ENCODE measurements at places on chromosomes 6 and 20. TPM values are rescaled to one million over a fixed set of nuclear protein-coding genes. Genes with fewer than 3 reads are reported as not detected.

The CYP39A1 gene
- 7.1 TPM for total RNA-seq

The LY6G6F gene
- total RNA-seq: not detected

The THEMIS gene
- not detected for total RNA-seq

The CTAGE9 gene
- total RNA-seq: not detected

The PPP1R16B gene
- total RNA-seq: 1.6 TPM

The LHFPL5 gene
- not detected for total RNA-seq

The PRSS35 gene
- 4.5 TPM for total RNA-seq

- H3K27me3 ChIP-seq: no peaks in the 10 kb centered on the region
- H3K27ac ChIP-seq: no peak overlapping the region
- no peaks in the 10 kb centered on the region for H3K36me3 ChIP-seq
- no peak overlapping the region for H3K4me3 ChIP-seq
These were observed 65.8 kb downstream of the RSPH3 start for GRCh38 chr6:158934157-158934556.

DNA sequence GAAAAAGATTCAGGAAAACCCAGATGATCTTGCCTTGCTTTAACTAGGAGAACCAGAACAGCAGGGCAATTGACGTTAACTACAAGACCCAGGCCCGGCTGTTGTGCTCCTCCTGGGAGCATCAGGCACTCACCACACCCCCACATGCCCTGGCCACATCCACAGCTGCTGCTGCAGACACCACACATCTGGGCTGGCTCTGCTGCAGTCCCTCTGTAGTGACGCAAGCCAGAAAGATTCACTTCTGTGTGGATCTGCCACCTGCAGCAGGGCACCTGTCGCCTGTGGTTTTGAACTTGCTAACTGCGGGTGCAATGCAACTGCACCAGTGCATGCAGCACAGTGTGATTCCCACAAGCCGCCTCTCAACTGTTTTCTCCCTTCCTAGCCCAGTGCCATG, 228.8 kb downstream of the SYNDIG1 start:
- H3K4me3 ChIP-seq: no peak overlapping the region
- no peak for DNase-seq
- no peaks in the 10 kb centered on the region for H3K4me1 ChIP-seq
- H3K27me3 ChIP-seq: no peaks in the 10 kb centered on the region
- no peak overlapping the region for H3K27ac ChIP-seq
- H3K36me3 ChIP-seq: no peaks in the 10 kb centered on the region

DNA sequence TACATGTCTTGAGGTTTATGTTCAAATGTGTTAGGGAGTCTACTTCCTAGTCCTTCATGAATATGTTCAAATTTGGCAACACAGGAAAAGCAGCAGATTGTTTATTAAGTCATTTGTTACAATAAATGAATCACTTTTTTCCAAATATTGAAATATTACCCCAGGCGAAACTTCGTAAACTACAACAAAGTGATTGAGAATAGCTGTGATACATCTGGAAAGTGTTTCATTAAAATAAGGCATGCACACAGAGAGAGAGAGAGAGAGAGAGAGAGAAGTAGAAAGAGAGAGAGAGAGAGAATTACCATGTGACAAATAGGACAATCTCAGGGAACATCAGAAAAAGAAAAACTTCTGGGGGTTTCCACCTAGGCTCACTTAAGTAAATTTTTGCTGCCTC, 363.1 kb upstream of the PTCHD4 start:
- H3K4me1 ChIP-seq: no peaks in the 10 kb centered on the region
- no peak overlapping the region for H3K4me3 ChIP-seq
- no peak overlapping the region for H3K27ac ChIP-seq
- DNase-seq: no peak
- no peaks in the 10 kb centered on the region for H3K36me3 ChIP-seq

DNA sequence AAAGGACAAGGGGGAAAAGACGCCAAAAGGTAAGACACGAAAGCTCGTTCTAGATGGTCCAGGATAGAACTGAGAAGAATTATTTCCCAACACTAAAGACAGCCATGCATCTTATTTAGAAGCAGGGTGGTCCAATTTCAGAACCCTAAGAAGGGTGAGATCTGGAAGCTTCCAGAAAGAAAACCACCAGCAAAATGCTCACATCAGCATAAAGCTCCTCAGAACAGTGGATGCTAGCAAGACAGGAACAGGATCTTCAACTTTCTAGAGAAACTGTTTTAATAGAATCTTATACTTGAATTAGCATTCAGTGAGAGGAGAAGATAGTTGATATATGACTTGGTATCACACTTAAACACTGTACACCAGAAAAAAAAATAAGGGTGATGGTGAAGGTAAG, 101.5 kb downstream of the ZFP64 start:
- no peak for DNase-seq
- no peak overlapping the region for H3K4me3 ChIP-seq
- H3K27me3 ChIP-seq: no peaks in the 10 kb centered on the region
- H3K36me3 ChIP-seq: peaks cover 14% of the 10 kb centered on the region
- H3K4me1 ChIP-seq: no peaks in the 10 kb centered on the region
- no peak overlapping the region for H3K27ac ChIP-seq

GRCh38 chr6:23145781-23146180, 576.4 kb downstream of the HDGFL1 start:
- peak; percentile 7 for DNase-seq
- no peaks in the 10 kb centered on the region for H3K27me3 ChIP-seq
- H3K4me1 ChIP-seq: peaks cover 8% of the 10 kb centered on the region

- no peaks in the 10 kb centered on the region for H3K27me3 ChIP-seq
- H3K4me3 ChIP-seq: no peak overlapping the region
- H3K36me3 ChIP-seq: no peaks in the 10 kb centered on the region
- no peak overlapping the region for H3K27ac ChIP-seq
These were observed 4.3 kb downstream of the MTG2 start for GRCh38 chr20:62186887-62187866.

GRCh38 chr20:31859998-31860380, 10.3 kb downstream of the DUSP15 start:
- no peak for DNase-seq
- H3K27me3 ChIP-seq: peaks cover 6% of the 10 kb centered on the region
- H3K36me3 ChIP-seq: no peaks in the 10 kb centered on the region
- H3K4me3 ChIP-seq: peak overlapping the region; percentile 83
- peaks cover 11% of the 10 kb centered on the region for H3K4me1 ChIP-seq

GRCh38 chr6:148405894-148406293, 63.3 kb downstream of the SASH1 start:
- DNase-seq: no peak
- no peak overlapping the region for H3K27ac ChIP-seq
- H3K36me3 ChIP-seq: no peaks in the 10 kb centered on the region
- H3K4me3 ChIP-seq: no peak overlapping the region
- no peaks in the 10 kb centered on the region for H3K27me3 ChIP-seq
- H3K4me1 ChIP-seq: peaks cover 8% of the 10 kb centered on the region

- H3K27ac ChIP-seq: no peak overlapping the region
- H3K36me3 ChIP-seq: no peaks in the 10 kb centered on the region
- no peaks in the 10 kb centered on the region for H3K27me3 ChIP-seq
These were observed 244.4 kb downstream of the GMDS start for GRCh38 chr6:2000962-2001361.

- H3K36me3 ChIP-seq: no peaks in the 10 kb centered on the region
- H3K4me1 ChIP-seq: peaks cover 10% of the 10 kb centered on the region
- no peaks in the 10 kb centered on the region for H3K27me3 ChIP-seq
- no peak overlapping the region for H3K4me3 ChIP-seq
These were observed 8.9 kb downstream of the FAM217B start for GRCh38 chr20:59948828-59949720.

GRCh38 chr6:154414021-154414813, 57.6 kb upstream of the IPCEF1 start:
- no peaks in the 10 kb centered on the region for H3K27me3 ChIP-seq
- no peak overlapping the region for H3K4me3 ChIP-seq
- DNase-seq: no peak
- no peaks in the 10 kb centered on the region for H3K36me3 ChIP-seq
- H3K4me1 ChIP-seq: no peaks in the 10 kb centered on the region

DNA sequence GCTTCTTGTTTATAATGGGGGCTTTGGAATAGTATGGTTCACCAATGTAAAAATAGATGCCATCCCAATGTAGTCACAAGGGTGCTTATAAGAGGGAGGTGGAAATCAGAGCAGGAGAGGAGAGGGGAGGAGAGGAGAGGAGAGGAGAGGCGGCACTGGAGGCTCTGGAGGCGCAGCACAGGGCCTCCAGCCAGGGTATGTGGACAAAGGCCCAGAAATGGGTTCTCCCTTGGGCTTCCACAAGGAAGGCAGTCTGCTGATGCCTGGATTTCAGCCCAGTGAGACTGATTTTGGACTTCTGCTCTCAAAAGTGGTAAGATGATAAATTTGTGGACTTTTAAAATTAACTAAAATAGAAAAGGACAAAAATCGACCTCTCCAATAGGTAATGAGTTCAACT, 116.8 kb downstream of the RNASET2 start:
- no peaks in the 10 kb centered on the region for H3K4me1 ChIP-seq
- DNase-seq: no peak
- no peak overlapping the region for H3K4me3 ChIP-seq
- H3K27me3 ChIP-seq: no peaks in the 10 kb centered on the region
- H3K27ac ChIP-seq: no peak overlapping the region

- peaks cover 4% of the 10 kb centered on the region for H3K4me1 ChIP-seq
- no peaks in the 10 kb centered on the region for H3K27me3 ChIP-seq
- no peaks in the 10 kb centered on the region for H3K36me3 ChIP-seq
- H3K4me3 ChIP-seq: no peak overlapping the region
- DNase-seq: no peak
These were observed 467.4 kb upstream of the CITED2 start for GRCh38 chr6:139841794-139842215.

- peaks cover 11% of the 10 kb centered on the region for H3K27me3 ChIP-seq
- H3K4me3 ChIP-seq: no peak overlapping the region
- H3K36me3 ChIP-seq: no peaks in the 10 kb centered on the region
- H3K4me1 ChIP-seq: peaks cover 7% of the 10 kb centered on the region
- no peak for DNase-seq
These were observed 84.8 kb upstream of the EYA2 start for GRCh38 chr20:46809706-46810360.

DNA sequence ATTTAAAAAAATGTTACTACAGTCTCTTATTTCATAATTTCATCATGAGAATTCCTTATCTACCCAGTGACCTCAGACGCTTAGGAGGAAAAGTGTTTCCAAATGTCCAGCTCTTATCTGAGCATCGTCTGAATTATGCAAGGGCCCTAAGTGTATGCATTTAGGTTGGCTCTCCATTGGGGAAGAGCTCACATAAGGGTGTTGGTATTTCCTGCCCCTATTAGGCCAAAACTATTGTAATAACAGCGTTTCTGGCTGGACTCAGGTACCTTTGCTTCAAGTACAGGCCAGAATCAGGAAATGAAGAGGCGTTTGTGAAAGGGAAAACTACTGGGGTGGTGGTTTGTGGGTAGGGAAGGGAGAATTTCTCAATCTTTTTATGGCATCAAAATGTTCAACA, 40.4 kb upstream of the SGK1 start:
- no peaks in the 10 kb centered on the region for H3K27me3 ChIP-seq
- no peaks in the 10 kb centered on the region for H3K4me1 ChIP-seq
- no peak for DNase-seq
- H3K36me3 ChIP-seq: no peaks in the 10 kb centered on the region
- H3K4me3 ChIP-seq: no peak overlapping the region

DNA sequence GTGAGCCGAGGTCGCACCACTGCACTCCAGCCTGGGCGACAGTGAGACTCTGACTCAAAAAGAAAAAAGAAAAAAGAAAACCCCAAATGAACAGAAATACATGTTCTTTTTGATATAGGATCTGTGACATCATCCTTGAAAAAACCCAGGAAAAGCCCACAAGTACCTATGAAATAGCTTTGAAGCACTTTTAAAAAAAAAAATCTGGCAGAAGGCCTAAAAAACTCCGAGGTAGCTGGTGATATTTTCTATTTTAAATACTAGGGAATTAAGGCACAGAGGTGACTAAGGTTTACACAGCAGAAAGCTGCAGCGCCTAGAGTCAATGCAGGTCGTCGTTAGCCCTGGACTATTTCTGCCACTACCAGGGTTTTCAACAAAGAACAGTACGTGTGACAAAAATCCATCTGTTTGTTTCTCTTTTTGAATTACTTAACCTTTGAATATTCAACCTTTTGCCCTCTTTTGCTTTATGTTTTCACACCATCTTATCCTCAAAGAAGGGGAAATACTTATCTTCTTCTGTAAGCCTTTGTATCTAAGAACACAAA, 39.4 kb upstream of the EEF1A1 start:
- H3K4me1 ChIP-seq: peaks cover 19% of the 10 kb centered on the region
- no peaks in the 10 kb centered on the region for H3K36me3 ChIP-seq
- H3K4me3 ChIP-seq: no peak overlapping the region
- H3K27me3 ChIP-seq: no peaks in the 10 kb centered on the region
- H3K27ac ChIP-seq: peak overlapping the region; percentile 63
- DNase-seq: no peak

Measured in neural progenitor cell (in vitro differentiated cells).